ENCODE measurements at places on chromosomes 11 and 22. TPM values are rescaled to one million over a fixed set of nuclear protein-coding genes. Genes with fewer than 3 reads are reported as not detected.

P4HA3 gene
- total RNA-seq = not detected

INPP5J gene
- 6.4 TPM for total RNA-seq

PHOX2A gene
- 0.19 TPM for total RNA-seq

TEX54 gene
- total RNA-seq = 1.2 TPM

OR51T1 gene
- total RNA-seq = not detected

FDX1 gene
- 9.6 TPM for total RNA-seq

MIOX gene
- total RNA-seq = 0.30 TPM

DNA sequence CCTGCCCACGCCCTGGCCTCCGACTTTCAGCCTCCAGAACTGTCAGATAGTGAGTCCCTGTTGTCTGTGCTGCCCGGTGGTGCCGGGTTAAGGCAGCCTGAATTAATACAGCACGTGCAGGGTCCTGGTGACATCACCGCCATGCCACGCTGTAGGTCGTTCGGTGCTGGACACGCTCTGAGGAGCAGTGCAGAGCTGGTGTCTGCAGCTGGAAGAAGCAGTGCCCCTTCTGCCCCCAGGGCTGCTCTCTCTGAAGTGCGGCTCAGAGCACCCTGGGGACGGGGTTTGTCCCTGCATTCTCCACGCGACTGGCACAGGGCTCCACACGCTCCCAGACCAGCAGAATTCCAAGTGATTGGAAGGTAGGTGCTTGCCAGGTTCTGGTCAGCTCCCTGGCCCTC lies 831.5 kb downstream of the TBC1D22A start:
- H3K27ac ChIP-seq = no peak overlapping the region
- no peaks in the 10 kb centered on the region for H3K4me1 ChIP-seq
- no peak overlapping the region for H3K4me3 ChIP-seq
- no peaks in the 10 kb centered on the region for H3K36me3 ChIP-seq
- no peaks in the 10 kb centered on the region for H3K27me3 ChIP-seq

- no peak for DNase-seq
- no peak overlapping the region for H3K27ac ChIP-seq
- H3K27me3 ChIP-seq = no peaks in the 10 kb centered on the region
- H3K36me3 ChIP-seq = no peaks in the 10 kb centered on the region
- H3K4me1 ChIP-seq = peaks cover 13% of the 10 kb centered on the region
Measured at GRCh38 chr11:68014157-68014946, 4.2 kb downstream of the ALDH3B1 start.

- H3K36me3 ChIP-seq = no peaks in the 10 kb centered on the region
- H3K4me3 ChIP-seq = no peak overlapping the region
- no peak overlapping the region for H3K27ac ChIP-seq
- no peaks in the 10 kb centered on the region for H3K27me3 ChIP-seq
Measured at GRCh38 chr11:116427903-116428637, 344.7 kb downstream of the BUD13 start.

- no peaks in the 10 kb centered on the region for H3K4me1 ChIP-seq
- peak overlapping the region; percentile 59 for H3K4me3 ChIP-seq
- H3K27me3 ChIP-seq = no peaks in the 10 kb centered on the region
- H3K27ac ChIP-seq = peak overlapping the region; percentile 93
- H3K36me3 ChIP-seq = no peaks in the 10 kb centered on the region
- no peak for DNase-seq
Measured at GRCh38 chr11:32890843-32891656, 1.6 kb upstream of the QSER1 start.

- H3K36me3 ChIP-seq = no peaks in the 10 kb centered on the region
- DNase-seq = no peak
- no peak overlapping the region for H3K4me3 ChIP-seq
- peaks cover 5% of the 10 kb centered on the region for H3K27me3 ChIP-seq
Measured at GRCh38 chr11:133081730-133082452, 450.4 kb downstream of the OPCML start.

GRCh38 chr11:61034111-61034510 lies 62.6 kb downstream of the CD6 start:
- H3K36me3 ChIP-seq = no peaks in the 10 kb centered on the region
- no peaks in the 10 kb centered on the region for H3K27me3 ChIP-seq
- no peak overlapping the region for H3K27ac ChIP-seq
- DNase-seq = no peak

- H3K4me3 ChIP-seq = no peak overlapping the region
- no peaks in the 10 kb centered on the region for H3K36me3 ChIP-seq
- no peaks in the 10 kb centered on the region for H3K27me3 ChIP-seq
Measured at GRCh38 chr11:24093375-24093774, 403.5 kb upstream of the LUZP2 start.

- no peaks in the 10 kb centered on the region for H3K27me3 ChIP-seq
- H3K36me3 ChIP-seq = peaks cover 8% of the 10 kb centered on the region
- peaks cover 1% of the 10 kb centered on the region for H3K4me1 ChIP-seq
- no peak overlapping the region for H3K27ac ChIP-seq
- H3K4me3 ChIP-seq = no peak overlapping the region
- DNase-seq = no peak
Measured at GRCh38 chr11:61340979-61341378, 8.0 kb downstream of the TKFC start.

GRCh38 chr11:83039566-83039965 lies 32.1 kb downstream of the RAB30 start:
- no peaks in the 10 kb centered on the region for H3K27me3 ChIP-seq
- no peak overlapping the region for H3K27ac ChIP-seq
- no peak for DNase-seq
- no peaks in the 10 kb centered on the region for H3K36me3 ChIP-seq
- H3K4me3 ChIP-seq = no peak overlapping the region

GRCh38 chr11:12674936-12675696 lies 895 bp downstream of the TEAD1 start:
- H3K36me3 ChIP-seq = no peaks in the 10 kb centered on the region
- H3K4me1 ChIP-seq = peaks cover 9% of the 10 kb centered on the region
- DNase-seq = no peak
- H3K27me3 ChIP-seq = no peaks in the 10 kb centered on the region
- peak overlapping the region; percentile 38 for H3K27ac ChIP-seq

DNA sequence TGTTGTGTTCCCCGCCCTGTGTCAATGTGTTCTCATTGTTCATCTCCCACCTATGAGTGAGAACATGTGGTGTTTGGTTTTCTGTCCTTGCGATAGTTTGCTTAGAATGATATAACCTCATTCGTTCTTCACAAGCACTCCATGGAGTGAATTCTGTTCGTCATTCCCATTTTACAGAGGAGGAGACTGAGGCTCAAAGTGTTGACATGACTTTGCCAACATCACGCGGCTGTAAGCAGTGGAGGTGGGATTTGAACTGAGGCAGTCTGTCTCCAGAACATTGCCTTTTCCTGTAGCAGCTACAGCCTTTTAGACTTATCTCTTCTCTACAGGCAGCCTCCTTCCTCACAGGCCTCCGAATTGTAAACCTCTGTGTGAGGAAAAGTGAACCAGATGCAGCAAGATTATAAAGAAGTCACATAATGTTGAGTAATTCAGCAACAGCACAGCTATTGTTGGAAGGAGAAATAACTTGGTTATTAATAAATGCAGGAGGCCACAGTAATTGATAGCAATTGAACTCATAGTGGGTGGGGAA lies 74.6 kb downstream of the MYO18B start:
- no peak for DNase-seq
- H3K4me1 ChIP-seq = no peaks in the 10 kb centered on the region
- H3K27me3 ChIP-seq = no peaks in the 10 kb centered on the region
- no peaks in the 10 kb centered on the region for H3K36me3 ChIP-seq
- H3K4me3 ChIP-seq = no peak overlapping the region
- no peak overlapping the region for H3K27ac ChIP-seq

GRCh38 chr11:62958547-62959421 lies 26.0 kb downstream of the SLC22A6 start:
- no peak overlapping the region for H3K4me3 ChIP-seq
- no peaks in the 10 kb centered on the region for H3K27me3 ChIP-seq
- no peaks in the 10 kb centered on the region for H3K36me3 ChIP-seq

DNA sequence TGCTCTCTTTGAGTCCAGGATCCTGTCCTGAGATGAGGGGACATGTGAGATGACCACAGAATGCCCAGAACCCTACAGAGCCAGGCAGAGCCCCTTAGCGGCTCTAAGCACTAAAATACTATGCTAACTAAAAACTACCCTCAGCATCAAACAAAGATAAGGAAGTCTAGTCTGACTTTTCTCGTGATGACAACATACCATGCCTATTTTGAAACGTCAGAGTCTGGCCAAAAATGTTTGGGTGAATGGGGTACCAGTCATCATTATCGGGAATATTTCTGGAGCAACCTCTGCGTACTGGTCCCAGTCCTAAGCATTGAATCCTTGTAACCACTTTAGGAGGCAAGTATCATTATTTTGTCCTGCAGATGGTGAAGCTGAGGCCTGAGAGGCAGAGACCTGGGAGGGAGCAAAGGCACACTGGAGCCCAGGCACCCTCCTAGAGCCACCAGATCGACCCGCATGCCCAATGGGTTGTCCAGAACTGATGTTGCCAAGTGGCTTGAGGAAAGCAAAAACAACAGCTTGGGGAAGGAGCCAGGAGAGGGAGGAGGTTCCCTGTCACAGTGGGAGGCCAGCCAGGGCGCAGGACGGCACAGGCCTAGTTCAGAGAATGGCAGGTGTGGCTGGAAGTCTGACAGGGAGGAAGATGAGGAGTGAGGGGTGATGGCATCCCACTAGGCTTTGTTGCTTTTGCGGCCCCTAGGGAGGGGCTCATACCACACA lies 7.2 kb upstream of the OSM start:
- no peak overlapping the region for H3K4me3 ChIP-seq
- H3K36me3 ChIP-seq = no peaks in the 10 kb centered on the region
- H3K27ac ChIP-seq = no peak overlapping the region
- no peaks in the 10 kb centered on the region for H3K4me1 ChIP-seq
- H3K27me3 ChIP-seq = no peaks in the 10 kb centered on the region

- H3K36me3 ChIP-seq = peaks cover 14% of the 10 kb centered on the region
- no peak overlapping the region for H3K4me3 ChIP-seq
- H3K27me3 ChIP-seq = no peaks in the 10 kb centered on the region
- no peaks in the 10 kb centered on the region for H3K4me1 ChIP-seq
- no peak for DNase-seq
Measured at GRCh38 chr11:61962213-61963015, 5.0 kb downstream of the FTH1 start.

- no peaks in the 10 kb centered on the region for H3K4me1 ChIP-seq
- no peak overlapping the region for H3K4me3 ChIP-seq
- H3K27ac ChIP-seq = no peak overlapping the region
- no peak for DNase-seq
Measured at GRCh38 chr11:36278531-36279282, 10.5 kb downstream of the COMMD9 start.

DNA sequence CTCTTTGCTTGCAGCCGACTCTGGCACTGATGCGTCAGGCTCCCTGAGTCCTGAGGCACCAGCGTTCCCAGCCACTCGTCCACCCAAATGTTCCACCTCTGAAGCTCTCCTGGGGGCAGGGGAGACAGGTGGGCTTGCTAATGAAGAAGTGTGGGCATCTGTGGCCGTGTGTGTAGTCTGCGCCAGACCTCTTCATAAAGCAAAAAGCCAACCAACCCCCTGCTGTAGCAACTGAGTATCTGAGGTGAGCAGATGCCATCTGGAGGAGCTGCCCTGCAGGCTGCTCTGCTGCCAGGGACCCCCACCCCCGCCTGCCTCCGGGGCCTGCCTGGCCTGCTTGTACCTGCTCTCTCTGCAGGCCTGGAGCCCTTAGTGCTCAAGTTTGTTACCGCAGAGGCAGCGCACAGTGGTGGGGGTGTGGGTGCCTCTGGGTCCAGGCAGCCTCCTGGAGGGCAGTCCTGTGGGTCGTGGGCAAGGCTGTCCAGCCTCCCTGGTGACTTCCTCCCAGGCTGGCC lies 272.5 kb downstream of the TBC1D22A start:
- DNase-seq = no peak
- no peak overlapping the region for H3K4me3 ChIP-seq
- no peak overlapping the region for H3K27ac ChIP-seq
- H3K27me3 ChIP-seq = no peaks in the 10 kb centered on the region

DNA sequence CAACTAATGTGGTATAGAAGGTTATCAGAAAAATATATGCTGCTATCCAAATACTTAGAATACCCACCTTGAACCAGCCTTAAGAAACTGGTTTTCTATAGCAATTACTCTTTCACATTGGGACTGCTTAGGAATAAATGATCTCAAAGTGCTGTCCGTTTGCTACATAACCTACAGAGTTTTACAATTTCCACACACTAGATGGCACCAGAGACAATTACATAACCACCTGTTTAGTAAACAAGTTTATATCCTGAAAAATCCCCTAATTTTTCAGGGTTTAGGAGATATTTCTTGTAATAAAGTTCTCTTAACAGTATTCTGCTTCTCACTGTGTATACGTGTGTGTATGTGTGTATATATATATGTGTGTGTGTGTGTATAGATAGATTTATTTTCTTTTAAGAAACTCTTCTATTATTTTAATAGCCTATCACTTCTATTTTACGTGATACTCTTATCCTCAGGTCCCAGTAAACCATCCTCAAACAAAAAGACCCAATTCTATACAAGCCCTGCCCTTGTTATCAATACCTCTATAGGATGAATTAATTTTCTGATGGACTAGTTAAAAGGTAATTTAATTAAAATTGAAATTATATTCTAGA lies 6.7 kb upstream of the OR5I1 start:
- H3K27me3 ChIP-seq = no peaks in the 10 kb centered on the region
- DNase-seq = no peak
- no peak overlapping the region for H3K27ac ChIP-seq
- no peaks in the 10 kb centered on the region for H3K4me1 ChIP-seq

- H3K36me3 ChIP-seq = no peaks in the 10 kb centered on the region
- H3K27me3 ChIP-seq = no peaks in the 10 kb centered on the region
- no peak overlapping the region for H3K27ac ChIP-seq
- peaks cover 12% of the 10 kb centered on the region for H3K4me1 ChIP-seq
- no peak for DNase-seq
- H3K4me3 ChIP-seq = no peak overlapping the region
Measured at GRCh38 chr11:112922606-112923005, 38.6 kb upstream of the NCAM1 start.
